ENCODE measurements at places on chromosomes 7 and 10.
A peak's percentile ranks its signal among the peaks of the same experiment; 100 is the strongest.

DNA sequence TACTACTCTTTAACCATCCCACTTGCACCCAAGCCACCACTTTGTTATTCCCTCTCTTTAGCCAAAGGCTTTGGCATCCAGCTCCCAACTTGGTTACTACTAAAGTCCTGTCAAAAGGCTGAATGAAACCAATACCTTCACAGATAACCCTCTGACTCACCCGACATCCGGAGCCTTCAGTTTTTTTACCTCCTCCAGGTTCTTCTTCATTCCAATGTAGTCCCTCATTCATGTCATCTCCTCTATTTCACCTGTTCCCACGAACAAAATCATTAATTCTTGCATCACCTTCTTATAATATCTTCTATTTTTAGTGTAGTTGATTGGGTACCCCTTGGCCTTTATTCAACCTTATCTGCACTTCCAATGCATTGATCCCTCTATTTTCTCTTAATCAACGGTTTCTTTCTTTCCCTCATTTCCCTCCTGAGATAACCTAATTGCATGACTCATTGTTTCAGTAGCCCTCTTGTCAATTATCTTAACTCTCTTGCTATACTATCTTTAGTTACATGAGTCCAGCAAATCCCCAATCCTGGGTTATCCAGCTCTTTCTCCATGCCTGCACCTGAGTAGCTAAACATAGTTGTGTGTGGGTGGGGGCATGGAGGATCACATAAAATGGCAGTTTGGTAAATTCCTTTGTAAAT is 87.2 kb upstream of the COL1A2 start:
- no peak for DNase-seq

- no peak for DNase-seq
Measured at GRCh38 chr7:36765605-36766004, 41.3 kb upstream of the AOAH start.

DNA sequence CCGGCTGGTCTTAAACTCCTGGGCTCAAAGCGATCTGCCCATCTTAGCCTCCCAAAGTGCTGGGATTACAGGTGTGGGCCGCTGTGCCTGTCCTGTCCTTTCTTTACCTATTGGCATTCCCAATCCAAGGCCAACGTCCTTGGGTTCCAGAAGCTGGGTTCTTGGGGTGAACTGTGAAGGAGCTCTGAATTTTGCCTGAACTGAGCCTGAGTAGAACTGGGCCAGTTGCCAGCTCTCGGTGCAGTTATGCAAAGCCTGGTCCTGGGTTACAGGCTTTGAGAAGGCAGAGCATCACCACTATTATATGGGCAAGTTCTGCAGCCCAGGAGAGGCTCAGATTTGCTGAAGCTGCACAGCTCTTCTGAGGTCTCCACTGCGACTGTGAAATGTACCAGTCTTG is 24.6 kb upstream of the SH2D4B start:
- no peak for DNase-seq

- no peak for DNase-seq
Measured at GRCh38 chr7:120273476-120273975, 551 bp downstream of the KCND2 start.

- peak; percentile 5 for DNase-seq
Measured at GRCh38 chr7:29102558-29103151, 43.7 kb downstream of the CPVL start.

DNA sequence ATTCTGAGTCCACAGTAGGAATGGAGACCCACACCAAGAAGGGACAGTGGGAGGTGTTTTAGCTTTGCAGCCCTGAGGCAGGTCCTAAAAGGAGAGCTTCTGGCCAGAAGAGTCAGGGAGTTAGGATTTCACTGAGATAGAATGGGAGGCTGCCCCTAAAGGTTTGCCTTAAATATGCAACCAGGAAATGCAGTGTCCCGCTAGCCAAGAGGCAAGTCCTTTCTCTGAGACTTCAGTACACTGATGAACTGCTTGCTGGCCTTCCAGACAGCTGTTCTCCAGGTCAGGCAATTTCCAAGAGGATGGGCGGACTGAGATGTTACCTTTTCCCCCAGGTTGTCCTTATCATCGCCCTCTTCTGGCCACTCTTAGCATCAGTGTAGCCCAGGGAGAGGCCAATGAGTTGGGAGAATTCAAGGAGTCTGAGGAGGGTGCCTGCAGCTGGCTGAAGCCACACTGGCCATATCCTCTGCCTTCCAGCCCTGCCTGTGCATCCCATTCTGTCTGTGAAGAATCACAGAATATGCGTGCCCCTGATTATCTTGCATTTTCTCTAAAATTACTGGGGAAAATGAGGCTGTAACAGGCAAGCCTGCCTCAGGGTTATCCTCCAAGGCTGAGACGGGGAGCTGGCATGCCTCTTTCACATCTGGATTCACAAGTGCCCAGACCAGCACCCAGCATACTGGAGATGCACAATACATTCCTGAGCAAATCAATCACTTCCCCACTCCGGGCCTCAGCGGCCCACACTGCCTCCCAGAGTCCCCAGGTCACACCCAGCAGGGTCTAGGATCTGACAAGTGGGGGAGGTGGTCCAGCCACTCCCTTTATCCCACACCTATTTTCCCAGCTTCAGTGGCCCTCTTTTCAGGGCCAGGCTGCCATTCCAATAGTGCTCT is 2.4 kb downstream of the TLL2 start:
- DNase-seq = no peak
